ENCODE measurements at places on chromosomes 5 and 9. TPM values are rescaled to one million over a fixed set of nuclear protein-coding genes. Genes with fewer than 3 reads are reported as not detected.

GMCL2 gene
- total RNA-seq, result not detected

DNA sequence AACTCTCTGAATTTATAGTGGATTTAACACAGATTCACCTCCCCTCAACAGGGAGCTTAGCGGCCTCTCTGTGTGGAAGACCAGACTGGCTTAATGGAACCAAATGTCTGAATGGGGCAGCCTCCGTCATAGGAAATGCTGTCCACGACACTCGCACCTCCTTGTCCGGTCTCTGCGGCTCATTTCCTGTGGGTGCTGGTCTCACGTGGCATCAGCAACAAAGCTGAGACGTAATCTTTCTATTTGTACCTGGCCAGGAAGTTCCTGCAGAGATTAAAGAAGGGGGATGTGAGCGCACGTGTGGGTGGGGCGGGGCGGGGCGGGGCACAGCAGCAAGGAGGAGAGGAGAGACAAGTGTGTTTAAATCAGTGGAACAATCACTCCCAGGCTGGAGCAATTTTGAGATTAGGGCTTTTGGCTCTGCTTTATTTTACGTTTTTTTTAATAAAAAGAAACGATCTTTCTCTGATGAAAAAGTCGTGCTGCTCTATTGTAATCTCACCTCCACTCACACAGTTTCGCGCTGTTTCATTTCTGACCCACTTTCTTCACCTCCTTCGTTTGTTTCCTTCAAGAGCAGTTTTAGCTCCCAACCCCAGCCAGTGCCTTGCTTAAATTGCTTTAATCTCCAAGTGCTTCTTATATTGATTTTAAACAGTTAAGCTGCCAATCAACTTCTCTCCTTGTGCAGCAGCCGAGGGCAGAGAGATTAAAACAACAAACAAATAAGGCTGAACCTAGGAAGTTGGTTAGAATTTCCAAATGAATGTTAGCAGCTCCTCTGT is 132.2 kb upstream of the ASTN2 start:
- DNase-seq, result peak; percentile 1

GRCh38 chr9:105264380-105264779 is 19.9 kb downstream of the SLC44A1 start:
- DNase-seq, result no peak

DNA sequence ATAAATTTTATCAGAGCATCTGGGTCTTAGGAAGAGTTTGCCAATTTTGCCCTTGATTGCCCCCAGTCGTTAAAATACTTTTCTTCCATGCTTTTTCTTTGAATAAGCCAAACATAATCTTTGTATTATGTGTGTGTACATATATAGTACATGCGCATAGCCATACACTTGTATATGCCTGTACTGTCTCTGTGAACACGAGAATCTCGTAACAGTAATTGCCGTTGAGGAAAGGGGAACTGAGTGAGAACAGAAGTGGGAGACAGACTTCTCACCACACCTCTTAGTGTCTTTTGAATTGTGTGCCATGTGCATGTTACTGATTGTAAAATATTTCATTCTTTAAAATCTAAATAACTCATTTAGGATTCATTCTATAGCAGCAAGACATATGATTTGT is 79.6 kb upstream of the GRHPR start:
- DNase-seq, result no peak

- no peak for DNase-seq
Observed at GRCh38 chr5:122182491-122182921, 53.2 kb downstream of the ZNF474 start.

DNA sequence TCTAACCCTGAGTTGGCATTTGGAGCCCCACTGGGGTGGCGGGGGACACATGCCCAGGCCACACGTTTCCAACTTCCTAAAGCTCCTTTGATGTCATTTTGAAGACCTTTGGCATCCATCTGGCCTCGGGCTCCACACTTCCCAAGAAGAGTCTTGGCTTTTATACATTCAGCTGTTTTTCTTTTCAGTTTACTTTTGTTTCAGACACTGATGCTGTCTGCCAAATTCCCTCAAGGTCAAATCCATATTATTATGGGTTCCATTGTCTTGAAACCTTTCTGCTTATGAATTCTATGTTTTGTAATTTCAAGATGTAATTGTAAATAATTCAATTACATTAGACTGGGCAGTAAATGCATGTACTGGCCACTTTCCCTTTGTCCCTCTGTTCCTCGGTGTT is 23.7 kb upstream of the NFIB start:
- DNase-seq, result no peak

DNA sequence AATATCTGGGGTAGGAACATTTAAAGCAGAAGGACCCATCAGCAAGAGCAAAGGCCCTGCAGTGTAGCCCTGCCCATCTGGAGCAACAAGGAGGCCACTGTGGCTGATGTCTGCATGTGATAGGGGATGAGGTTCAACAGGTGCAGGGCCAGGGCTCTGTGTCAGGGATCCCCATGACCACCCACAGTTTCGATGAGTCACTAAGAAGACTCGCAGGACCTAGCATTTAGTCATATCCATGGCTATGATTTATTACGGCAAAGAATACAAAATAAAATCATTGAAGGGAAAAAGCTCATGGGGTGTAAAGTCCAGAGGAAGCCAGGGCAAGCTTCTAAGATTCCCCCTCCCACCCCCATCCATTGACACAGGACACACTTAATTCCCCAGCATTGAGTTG is 188.6 kb downstream of the ADGRV1 start:
- DNase-seq, result no peak

- DNase-seq, result no peak
Observed at GRCh38 chr9:76943054-76943453, 37.1 kb upstream of the PRUNE2 start.

- no peak for DNase-seq
Observed at GRCh38 chr9:22216730-22217172, 207.6 kb upstream of the CDKN2B start.

NR6A1 gene
- 0.19 TPM for total RNA-seq

- peak; percentile 91 for DNase-seq
Observed at GRCh38 chr5:157142317-157143126, at the start of gene MED7. Gene MED7, minus strand, starts transcription at chr5:157142865. Its CDS starts 3,434 bp downstream, at chr5:157139431.

GRCh38 chr5:17381932-17382331 is 116.1 kb upstream of the TAF11L2 start:
- no peak for DNase-seq

DNA sequence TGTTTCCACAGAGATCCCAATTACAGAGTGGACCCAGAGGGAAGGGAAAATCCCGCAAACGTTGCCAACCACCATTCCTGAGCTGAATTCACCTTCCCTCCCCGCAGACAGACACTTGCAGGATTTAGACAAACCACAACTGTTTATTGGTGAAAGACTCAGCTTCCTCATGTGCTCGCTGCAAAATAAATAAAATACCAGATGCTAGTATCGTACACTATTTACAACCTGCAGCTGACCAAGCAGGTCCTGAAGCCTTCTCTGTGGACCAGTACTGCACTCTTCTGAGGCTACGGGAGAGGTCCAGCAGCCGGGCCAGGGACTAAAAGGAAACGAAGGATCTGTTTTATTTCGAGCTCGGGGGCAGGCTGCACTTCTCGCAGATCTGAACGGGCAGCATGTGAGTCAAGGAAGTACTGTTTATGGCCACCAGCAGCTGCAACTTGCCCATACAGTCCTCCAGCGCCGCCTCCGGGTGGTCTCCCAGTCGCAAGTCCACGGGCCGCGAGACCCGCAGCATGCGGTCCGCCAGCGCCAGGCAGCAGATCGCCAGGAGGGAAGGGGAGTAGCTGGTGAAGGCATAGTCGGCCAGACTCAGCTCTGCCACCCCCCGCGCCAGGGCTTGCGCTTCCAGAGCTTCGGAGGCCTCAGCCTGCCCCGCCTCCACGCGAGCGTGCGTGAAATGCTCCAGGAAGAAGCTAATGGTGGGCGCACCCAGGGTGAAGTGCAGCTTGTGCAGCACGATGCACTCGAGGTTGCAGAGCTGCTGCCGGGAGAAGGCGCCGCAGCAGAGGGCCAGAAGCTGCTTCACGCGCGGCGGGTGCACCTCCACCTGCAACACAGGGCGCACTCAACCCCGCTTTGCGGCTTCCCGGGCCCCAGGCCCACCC is 2.1 kb downstream of the CCNO start:
- DNase-seq, result no peak

GRCh38 chr9:99986642-99987041 is 80.2 kb downstream of the STX17 start:
- DNase-seq, result no peak

- no peak for DNase-seq
Observed at GRCh38 chr5:117486261-117486660, 911.6 kb upstream of the SEMA6A start.
